ENCODE measurements at places on chromosomes 7 and 10. TPM values are rescaled to one million over a fixed set of nuclear protein-coding genes. Genes with fewer than 3 reads are reported as not detected.

Gene DNAH11
- 4.2 TPM for total RNA-seq

Gene ERCC6
- 30.4 TPM for total RNA-seq

Gene TSPAN13
- total RNA-seq = 129 TPM

Gene CCDC136
- total RNA-seq = 0.46 TPM

Gene STEAP1B
- 0.30 TPM for total RNA-seq

Gene TMEM236
- 1.0 TPM for total RNA-seq

Gene ZPBP
- not detected for total RNA-seq

Gene RARRES2
- 54.2 TPM for total RNA-seq

Gene PTPN20
- 1.8 TPM for total RNA-seq

Gene PROSER2
- 25.8 TPM for total RNA-seq

Gene NPY
- not detected for total RNA-seq

Gene FANK1
- total RNA-seq = 2.1 TPM

Gene C10orf62
- total RNA-seq = 7.3 TPM

Gene CFAP58
- total RNA-seq = 0.44 TPM

Gene OPALIN
- not detected for total RNA-seq

Gene ABLIM1
- total RNA-seq = 92.2 TPM

Gene ITPRID1
- not detected for total RNA-seq

Gene CYP26C1
- total RNA-seq = 0.27 TPM

Gene IKZF1
- total RNA-seq = 46.2 TPM

Gene NRAP
- total RNA-seq = not detected

Gene ATP6V0A4
- not detected for total RNA-seq

Gene LEP
- not detected for total RNA-seq

Gene SEPHS1
- 41.9 TPM for total RNA-seq

Gene CHCHD1
- 31.2 TPM for total RNA-seq

Gene GNAT3
- total RNA-seq = not detected

Gene DEPP1
- total RNA-seq = 122 TPM

Gene PNLIP
- 1.7 TPM for total RNA-seq

Gene WNT2
- total RNA-seq = 1.7 TPM

Gene PRKCQ
- 9.8 TPM for total RNA-seq

Gene GPAM
- total RNA-seq = 11.5 TPM

Gene FAM25C
- not detected for total RNA-seq

Gene C10orf105
- total RNA-seq = 0.44 TPM

Gene SPDYE9
- total RNA-seq = not detected

Gene CYP3A7
- total RNA-seq = not detected

Gene CHAT
- not detected for total RNA-seq

Gene MKLN1
- total RNA-seq = 44.8 TPM

Gene ANXA8
- 4.2 TPM for total RNA-seq

Gene ECD
- total RNA-seq = 20.6 TPM
